Lung (tissue), 17 donors: ENCODE measurements at places on chromosomes 7 and 10. TPM values are rescaled to one million over a fixed set of nuclear protein-coding genes. Genes with fewer than 3 reads are reported as not detected.

The DPYSL4 gene
- polyA plus RNA-seq: 0.33 TPM

The C10orf62 gene
- polyA plus RNA-seq: not detected

The ADGRA1 gene
- 0.18 TPM for polyA plus RNA-seq

The SYT15B gene
- polyA plus RNA-seq: 10.2 TPM

The ANKRD1 gene
- polyA plus RNA-seq: 20.8 TPM

The SVIL gene
- 13.6 TPM for polyA plus RNA-seq

The RHBDD2 gene
- polyA plus RNA-seq: 67.0 TPM

The MGMT gene
- polyA plus RNA-seq: 22.9 TPM

The ANKRD7 gene
- not detected for polyA plus RNA-seq

The TSPAN12 gene
- polyA plus RNA-seq: 24.6 TPM

The NUTM2A gene
- polyA plus RNA-seq: 5.3 TPM

The PPP1R17 gene
- polyA plus RNA-seq: 0.63 TPM
